ENCODE measurements at places on chromosomes 4 and X. TPM values are rescaled to one million over a fixed set of nuclear protein-coding genes. Genes with fewer than 3 reads are reported as not detected.

The SPP1 gene
- 1.3 TPM for total RNA-seq

The IRS4 gene
- not detected for total RNA-seq

The SMPX gene
- total RNA-seq: not detected

The PAGE5 gene
- 1.4 TPM for total RNA-seq
